ENCODE measurements at places on chromosomes 16 and 17. TPM values are rescaled to one million over a fixed set of nuclear protein-coding genes. Genes with fewer than 3 reads are reported as not detected.
A peak's percentile ranks its signal among the peaks of the same experiment; 100 is the strongest.

DNA sequence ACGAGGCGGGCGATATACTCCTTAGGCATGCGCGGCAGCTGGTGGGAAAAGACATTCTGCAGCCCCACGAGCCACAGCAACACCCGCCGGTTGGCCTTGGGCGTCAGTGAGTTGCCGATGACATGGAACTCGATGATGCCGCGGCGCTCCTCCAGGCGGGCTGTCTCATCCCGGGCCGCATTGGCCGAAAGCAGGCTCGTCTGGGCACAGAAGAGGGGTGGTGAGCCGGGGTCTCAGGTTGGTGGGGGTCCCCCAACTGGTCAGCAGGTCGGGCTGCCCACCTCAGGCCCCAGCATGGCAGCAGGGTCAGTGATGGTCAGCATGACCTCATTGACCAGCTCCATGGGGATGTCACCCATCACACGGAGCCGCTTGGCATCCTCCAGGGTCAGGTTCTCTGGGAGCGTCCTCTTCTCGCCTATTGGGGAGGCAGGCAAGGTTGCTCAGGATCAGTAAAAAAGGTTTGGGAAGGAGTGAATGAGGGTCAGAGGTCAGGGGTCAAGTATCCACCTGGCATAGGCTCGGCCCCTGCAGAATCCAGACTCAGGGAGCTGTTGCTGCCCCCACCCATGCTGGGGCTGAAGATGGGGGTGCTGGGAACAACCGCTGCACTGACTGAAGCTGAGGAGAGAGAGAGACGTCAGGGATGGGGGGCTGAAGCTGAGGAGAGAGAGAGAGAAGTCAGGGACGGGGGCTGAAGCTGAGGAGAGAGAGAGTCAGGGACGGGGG, 3.6 kb downstream of the KAT2A start:
- DNase-seq: no peak

- DNase-seq: no peak
These were observed 52.0 kb upstream of the LHX1 start for GRCh38 chr17:36885153-36885735.

DNA sequence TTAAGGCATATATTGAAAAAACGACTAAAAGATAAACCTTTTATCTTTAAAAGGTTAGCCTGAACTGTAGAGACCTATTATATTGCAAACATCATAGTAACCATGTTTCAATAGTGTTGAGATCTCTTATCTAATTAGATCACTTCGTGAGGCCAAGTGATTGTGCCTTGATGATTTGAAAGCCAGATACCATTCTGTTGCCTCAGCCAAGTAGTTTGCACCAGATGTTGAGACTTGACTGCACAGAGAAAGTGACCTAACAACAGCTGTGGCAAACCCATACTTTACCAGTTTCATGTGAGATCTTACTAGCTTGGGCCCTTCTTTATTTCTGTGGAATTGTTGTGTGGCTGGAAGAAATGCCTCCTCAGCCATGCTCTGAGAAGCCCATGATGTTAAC, 717.3 kb downstream of the KCNJ2 start:
- DNase-seq: no peak

- DNase-seq: no peak
These were observed 28.3 kb upstream of the CDC42EP4 start for GRCh38 chr17:73340093-73340596.

DNA sequence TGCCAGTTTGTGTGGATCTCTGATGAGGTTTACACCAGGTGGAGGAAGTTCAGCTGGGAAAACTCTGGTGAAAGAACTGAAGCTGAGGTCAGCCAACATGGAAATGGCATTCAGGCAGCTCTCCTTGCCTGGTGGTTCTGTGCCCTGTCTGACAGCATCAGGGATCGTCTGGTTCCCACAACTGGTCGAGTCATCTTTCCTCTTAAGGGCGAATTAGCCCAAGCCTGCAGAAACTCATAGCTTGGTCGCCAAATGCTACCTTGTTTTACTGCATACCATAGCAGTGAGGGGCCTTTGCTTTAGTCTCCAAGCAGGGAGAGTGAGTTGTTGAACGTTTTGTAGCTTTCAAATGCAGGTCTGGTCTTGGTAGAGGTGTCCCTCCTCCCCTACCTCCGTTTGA, 7.2 kb downstream of the PLCG2 start:
- no peak for DNase-seq

DNA sequence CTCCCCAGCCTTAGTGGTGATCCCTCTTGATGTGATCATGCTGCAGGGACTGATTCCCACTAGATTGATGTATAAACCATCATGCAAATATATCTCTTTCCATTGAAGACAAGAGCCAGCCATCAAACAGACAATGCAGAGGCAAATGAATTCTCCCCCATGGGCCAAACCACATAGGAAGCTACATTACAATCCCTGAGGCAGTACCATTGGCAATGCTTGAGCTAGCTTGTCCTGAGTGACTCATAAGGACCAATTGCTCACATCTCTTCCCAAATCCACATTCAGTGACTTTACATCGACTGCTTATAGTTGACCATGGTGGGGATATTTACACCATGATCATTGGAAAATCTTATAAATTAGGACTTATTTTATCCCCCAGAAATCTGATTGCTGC, 242.2 kb downstream of the SHISA9 start:
- no peak for DNase-seq

TK2 gene
- 8.7 TPM for total RNA-seq

DNAI2 gene
- 0.38 TPM for total RNA-seq

GRCh38 chr16:54245788-54246453, 40.7 kb downstream of the IRX3 start:
- no peak for DNase-seq

DNA sequence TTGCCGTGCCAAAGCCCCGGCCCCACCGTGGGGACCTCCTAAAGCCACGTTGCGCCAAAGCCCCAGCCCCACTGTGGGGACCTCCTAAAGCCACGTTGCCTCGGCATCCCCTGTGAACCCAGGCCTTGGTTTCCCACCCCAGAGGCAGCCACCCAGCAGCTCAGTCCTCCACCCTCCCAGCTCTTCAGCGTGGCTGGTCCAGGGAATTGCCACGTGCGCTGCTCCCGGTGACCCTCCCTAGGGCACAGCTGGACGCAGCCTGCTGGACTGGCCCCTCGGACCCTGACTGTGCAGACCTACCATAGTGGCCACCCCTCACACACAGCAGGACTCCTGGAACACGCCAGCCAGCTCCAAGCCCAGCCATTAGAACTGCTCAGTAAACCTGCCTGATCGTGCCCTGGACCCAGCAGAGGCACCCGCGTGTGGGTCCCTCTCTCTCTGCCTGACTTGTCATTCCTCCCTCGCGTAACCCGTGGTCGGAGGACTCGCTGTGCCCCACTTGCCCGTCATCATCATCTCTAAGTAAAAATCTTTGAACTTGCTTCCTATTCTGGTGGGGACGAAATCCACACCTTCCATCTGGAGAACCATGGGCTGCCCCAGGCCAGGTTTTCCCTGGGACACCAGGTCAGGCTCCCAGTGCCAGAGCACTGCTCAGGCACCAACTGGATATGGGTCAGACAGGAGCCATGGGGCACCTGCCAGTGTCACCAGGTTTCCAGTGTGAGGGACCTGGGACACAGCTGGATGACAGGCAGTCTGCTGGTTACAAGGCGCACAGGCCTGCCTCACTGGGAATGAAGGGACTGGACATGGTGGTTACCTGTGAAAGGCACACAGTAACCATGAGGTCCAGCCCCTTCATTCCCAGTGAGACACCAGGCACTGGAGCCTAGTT, 5.6 kb downstream of the CIAO3 start:
- no peak for DNase-seq

GRCh38 chr17:9519583-9520272, 55.9 kb downstream of the STX8 start:
- DNase-seq: no peak

DNA sequence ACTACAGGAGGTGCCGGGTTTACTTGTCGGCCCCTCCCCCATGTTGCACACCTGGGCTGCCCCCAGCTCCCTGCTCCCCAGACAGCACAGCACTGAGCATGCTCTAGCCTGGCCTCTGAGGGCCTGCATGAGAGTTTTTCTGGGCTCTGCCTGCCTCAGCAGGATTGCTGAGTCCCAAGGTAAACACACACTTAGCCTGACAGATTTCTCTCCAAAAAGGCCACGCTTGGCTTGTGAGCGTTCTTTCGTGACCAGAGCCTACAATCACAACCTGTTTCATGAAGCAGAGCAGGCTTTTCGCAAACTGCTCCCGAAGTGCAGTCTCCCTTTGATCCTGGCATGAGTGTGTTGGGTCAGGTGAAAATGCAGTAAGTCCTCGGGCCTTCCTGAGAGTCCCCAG, 9.8 kb upstream of the CD300E start:
- no peak for DNase-seq

DNA sequence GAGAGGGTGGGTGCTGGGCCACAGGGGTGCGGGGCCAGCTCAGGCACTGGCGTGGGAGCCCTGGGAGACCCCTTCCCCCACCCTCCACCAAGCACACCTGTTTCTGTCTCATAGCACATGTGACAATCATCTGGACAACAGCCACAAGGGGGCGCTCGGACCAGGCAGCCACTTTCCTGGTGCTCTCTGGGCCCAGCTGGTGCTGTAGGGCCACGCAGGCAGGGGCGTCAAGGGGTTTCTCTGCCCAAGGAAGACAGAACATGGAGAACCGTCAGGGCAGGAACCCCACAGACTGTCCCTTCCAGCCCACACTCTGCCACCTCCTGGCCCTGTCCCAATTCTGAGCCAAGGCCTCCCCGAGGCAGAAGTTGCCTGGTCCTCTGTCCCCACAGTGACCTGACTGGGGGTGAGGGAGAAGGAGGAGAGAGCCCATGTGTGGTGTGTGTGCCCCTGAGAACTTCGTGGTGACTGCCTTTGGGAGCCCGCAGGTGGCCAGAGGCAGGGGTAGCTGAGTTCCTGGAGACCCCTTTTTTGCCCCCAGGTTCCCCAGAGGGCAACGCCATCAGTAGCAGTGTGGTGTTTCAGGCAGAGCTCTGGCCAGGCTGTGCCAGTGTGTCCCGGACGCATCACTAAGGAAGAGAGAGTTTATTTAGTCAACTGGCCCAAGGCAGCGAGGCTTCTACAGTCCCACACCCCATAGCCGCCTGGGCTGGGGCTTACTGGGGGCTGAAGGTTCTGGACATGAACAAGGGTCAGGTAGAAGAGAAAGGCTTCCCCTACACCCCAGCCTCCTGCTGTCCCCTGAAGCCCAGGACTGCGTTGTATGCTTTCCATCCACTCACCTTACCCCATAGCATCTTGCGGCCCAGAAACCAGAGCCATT, 3.1 kb upstream of the SETD6 start:
- peak; percentile 80 for DNase-seq

DNA sequence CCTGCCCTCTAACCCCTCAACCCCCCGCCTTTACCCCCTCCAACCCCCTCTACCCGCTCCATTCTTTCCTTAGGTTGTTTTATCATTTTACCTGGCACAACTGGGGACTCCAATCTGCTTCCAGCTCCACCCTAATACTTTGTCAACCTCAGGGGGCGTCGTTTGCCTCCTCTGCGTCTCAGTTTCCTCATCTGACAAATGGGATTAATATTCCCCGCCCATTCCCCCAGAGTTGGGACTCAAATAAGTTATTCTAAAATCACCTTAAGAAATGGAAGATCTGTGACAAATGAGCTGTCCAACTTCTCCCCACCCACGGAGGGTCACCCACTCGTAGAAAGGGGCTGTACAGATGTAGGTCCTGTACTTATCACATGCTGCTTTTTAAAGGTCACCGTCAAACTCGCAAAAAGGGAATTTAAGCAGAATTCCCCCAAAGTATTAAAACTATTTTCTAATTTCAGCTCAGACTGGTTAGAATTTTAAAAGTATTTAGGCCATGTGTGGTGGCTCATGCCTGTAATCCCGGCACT, 40.6 kb upstream of the CPNE2 start:
- no peak for DNase-seq

GRCh38 chr17:82391496-82392066, 20.0 kb downstream of the UTS2R start:
- no peak for DNase-seq

DNA sequence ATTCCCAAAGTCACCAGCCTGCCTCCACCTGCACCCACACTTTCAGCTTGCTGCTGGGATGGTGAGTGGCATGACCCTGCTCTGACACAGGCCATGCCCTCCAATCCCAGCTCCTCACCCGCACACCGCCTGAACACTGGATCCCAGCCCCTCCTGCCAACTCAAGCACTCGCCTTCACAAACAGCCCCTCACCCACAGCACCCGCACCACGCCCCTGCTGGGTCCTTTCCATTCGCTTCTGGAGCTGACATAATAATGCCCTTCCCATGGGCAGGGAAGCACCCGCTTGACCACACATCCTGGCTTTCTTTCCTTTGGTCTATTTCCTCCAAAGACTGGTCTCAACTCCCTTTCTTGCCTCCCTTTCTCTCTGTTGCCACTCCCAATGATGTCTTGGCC, 57.6 kb downstream of the RAB11FIP4 start:
- no peak for DNase-seq

RAB26 gene
- not detected for total RNA-seq

DNA sequence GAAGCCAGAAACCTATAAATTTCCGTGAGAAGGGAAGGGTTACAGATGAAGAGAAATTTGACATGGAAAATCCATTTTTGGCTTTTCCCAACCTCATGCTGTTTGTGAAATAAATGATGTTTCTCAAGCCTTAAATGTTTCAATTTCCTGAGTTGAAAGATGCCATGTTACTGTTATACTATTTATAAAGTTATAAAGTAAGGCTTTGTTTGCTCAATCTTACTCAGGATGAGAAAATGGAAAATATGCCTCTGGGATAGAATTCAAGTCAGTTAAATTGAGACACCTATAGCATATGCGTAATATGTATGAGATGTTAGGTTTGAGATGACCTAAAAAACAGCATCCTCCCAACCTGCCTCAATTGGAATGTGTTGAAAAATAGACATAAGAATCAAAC, 19.9 kb upstream of the FAM20A start:
- DNase-seq: no peak

DNA sequence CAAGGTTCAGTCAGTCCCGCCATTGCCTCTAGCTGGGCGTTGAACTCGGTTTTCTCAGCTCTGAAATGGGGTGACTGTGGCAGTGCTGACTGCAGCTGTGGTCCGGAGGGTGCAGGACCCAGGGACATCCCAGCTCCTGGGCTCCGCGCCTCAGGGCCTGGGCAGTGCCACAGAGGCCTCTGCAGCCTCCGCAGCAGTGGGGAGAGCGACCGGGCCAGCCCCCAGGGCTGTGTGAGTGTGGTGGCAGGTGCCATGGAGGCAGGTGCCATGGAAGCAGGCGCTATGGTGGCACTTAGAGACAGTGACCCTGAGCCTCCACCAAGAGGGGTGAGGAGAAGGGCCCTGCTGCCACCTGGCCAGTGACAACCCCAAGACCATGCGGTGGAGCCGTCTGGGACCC, 30.9 kb downstream of the ZNF469 start:
- no peak for DNase-seq

DNA sequence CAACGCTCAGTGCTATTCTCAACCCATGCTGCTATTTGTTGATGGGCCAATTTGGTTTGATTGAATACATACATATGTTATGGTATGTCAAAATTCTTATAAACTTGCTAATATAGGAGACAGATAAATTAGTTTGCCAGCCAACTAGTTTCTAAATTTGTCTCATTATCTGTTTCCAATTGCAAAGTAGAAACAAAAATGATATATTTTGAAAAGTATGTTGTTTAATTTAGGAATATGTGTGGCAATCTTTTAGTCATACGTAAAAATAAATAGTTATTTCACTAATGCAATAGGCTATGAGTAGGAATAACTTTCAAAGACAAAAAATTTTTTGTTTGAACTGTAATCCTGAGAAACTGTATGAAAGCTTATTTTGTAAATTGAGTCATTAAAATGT, 210.6 kb upstream of the KCNJ16 start:
- DNase-seq: no peak

HID1 gene
- 15.0 TPM for total RNA-seq

GRCh38 chr16:84115919-84116719, 623 bp downstream of the MBTPS1 start:
- DNase-seq: peak; percentile 66

IL4R gene
- total RNA-seq: 120 TPM

- DNase-seq: no peak
These were observed 4.5 kb upstream of the NR1D1 start for GRCh38 chr17:40104594-40105486.
